ENCODE measurements at places on chromosomes 5 and 9.

DNA sequence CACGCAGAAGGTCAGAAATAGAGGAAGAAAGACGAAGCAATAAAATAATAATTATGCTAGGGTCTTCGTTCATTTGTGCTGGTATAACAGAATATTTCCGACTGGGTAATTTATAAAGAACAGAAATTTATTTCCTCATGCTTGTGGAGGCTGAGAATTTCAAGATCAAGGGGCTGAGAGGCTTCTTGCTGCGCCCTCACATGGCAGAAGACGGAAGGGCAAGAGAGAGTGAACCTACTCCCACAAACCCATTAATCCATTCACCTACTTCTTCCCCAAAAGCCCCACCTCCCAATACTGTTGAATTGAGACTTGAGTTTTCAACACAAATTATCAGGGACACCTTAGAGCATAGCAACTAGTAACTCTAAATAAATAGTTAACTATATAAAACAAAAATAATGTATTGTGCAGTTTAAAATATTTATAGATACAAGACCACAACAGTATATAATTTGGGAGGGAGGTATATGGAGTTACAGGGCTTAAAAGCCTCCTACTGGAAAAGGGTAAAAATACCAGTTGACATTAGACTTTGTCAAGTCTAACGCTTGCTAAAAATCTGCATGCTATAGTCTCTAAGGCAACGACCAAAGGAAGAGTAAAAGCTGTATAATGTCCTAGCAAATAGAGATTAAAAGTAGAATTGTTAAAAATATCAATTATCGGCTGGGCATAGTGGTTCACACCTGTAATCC lies 40.3 kb upstream of the NAA35 start:
- no peak for DNase-seq

DNA sequence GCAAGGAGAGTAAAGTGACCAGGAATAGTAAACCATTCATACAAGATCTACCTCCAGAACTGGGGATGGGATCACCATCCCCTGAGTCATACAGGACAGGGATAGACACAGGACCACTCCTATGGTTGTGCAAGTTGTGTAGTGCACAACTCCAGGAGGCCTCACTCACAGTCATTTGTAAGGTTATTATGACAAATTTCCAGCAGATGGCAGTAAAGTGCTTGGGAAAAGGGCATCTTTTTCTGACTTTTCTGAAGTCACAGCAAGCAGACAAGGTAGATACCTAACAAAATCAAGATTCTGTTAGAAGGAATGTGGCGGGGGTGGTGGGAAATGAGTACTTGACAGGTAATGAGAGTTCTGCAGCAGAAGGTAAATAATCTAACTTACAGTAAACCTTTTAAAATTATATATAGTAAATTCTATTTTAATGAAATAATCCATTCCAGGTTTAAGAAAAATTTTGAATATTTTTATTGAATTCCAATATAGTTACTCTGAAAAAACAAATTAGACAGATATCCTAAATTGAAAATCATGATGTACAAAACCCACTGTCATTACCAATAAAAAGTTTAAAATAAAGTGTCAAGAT lies 16.7 kb upstream of the KIF27 start:
- no peak for DNase-seq

GRCh38 chr5:149006426-149006825 lies 56.4 kb downstream of the SH3TC2 start:
- DNase-seq = no peak

DNA sequence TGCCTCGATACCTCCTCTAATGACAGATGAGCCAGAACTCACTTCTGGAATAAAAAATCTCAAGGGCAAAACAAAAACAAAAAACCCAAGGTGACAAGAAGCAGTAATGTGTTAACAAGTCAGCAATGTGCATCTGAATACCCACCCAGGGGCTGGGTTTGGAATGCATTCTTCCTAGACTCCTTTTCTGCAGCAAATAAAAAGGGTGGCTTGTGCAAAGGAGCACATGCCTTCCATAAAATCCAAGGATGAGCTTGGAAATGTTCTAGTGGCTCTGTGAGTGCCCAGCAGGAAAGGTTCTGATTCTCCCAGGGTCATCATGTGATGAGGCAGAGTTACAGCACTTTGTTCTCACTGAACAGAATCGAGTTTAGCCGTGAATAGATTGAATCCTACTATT lies 599.9 kb downstream of the RAB3C start:
- no peak for DNase-seq

DNA sequence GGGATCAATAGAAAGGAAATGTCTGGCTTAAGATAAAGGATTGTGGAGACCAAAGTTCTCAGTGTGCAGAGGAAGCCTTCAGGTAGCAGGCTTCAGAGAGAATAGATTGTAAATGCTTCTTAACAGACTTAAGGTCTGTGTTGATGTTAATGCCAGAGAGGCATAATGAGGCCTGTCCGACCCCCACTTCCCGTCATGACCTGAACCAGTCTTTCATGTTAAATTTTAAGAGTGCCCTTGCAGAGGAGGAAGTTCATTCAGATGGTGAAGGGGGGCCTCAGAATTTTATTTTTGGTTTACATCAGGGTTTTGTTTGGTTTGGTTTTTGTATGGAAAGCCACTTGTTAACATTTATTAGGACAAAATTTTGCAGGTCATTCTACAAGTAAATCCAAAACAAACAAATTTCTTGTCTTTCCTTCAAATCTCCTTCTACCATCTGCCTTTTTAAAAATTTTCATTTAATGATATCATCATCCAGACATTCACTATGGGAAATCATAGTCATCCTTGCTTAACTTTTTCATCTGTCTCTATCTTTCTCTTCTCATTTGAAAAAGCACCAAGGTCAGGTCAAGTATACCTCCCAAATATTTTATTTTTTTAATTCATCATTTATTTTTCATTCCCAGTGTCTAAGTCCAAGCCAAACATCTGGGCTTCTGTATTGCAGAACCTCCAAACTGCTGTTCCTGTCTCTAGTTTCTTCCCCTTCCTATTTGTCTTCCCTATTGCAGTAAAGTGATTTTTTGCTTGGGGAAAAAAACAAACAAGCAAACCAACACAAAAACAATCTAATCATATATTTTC lies 6.9 kb upstream of the ABCA1 start:
- no peak for DNase-seq

DNA sequence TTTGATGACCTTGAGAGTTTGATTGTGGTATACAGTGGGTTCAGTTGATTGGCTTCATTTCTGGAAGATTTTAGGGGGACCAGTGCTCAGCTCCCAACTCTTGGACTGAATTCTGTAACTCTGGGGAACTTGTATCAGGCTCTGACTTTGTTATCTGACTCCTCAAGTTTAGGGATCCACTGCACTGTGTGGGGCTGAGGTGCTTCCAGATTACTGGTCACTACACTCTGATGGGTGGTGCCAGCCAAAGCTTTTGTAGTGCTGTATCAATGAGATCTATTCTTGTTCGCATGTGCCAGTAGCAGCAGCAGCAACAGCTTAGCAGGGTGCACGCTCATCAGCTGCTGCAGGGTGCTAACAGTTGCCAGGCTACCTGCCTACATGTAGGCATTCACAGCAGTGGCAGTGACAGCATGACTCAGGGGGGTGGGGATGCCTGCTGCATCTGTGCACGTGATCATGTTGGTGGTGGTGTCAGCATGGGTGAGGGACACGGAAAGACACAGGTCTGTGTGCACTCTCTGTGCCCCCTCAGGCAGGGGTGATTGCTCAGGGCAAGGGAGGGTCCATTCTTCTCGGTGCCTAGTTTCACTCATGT lies 438.8 kb upstream of the SEMA6A start:
- no peak for DNase-seq

DNA sequence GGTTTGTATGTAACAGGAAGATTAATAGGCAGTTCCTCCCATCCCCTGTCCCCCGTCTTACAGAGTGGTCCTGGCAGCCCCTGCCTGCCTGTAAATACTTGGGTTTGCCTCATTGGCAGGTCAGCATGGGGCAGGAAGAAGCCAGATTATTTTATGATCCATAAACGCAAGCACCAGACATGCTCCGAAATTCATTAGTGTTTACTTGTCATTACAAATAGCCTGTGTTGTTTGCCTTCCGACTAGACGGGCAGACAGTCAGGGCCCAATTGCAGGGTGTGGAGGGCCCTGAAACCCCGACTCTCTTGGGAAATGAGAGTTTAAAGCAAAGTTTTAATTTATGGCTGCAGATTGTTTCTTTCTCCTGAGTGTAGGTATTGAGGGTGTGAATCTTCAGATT lies 97.2 kb downstream of the RALGPS1 start:
- DNase-seq = no peak

- no peak for DNase-seq
Observed at GRCh38 chr5:170691657-170692056, 91.9 kb upstream of the GABRP start.

- DNase-seq = no peak
Observed at GRCh38 chr5:90557391-90557790, 1.2 kb upstream of the ADGRV1 start.

GRCh38 chr5:150307617-150308426 lies 5.1 kb upstream of the ARSI start:
- DNase-seq = no peak

DNA sequence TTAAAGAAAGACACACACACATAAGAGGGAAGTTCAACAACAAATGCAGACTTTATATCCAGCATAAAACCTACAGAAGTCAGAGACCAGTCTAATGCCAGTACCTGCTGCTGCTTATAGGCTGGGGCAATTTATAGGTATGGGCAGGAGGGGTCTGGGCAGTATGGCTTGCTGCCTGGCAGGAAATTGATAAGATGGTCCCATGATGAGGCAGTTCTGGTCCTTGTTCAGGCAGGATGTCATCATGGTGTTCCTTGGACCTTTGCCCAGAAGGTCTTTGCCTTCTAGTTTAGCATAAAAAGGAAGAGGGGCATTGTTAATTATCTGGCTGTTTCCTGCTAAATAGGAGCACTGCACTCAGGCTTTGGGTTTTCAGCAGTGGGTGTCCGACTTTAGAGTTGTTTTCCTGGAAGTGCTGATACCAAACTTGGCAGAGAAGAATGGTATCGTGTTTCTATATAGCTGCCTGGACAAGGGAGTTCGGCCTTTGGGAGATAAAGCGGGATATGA lies 10.4 kb upstream of the PDCD1LG2 start:
- no peak for DNase-seq

- DNase-seq = no peak
Observed at GRCh38 chr9:105236261-105236660, 8.2 kb upstream of the SLC44A1 start.

- no peak for DNase-seq
Observed at GRCh38 chr9:135794057-135794335, 92.0 kb downstream of the KCNT1 start.

DNA sequence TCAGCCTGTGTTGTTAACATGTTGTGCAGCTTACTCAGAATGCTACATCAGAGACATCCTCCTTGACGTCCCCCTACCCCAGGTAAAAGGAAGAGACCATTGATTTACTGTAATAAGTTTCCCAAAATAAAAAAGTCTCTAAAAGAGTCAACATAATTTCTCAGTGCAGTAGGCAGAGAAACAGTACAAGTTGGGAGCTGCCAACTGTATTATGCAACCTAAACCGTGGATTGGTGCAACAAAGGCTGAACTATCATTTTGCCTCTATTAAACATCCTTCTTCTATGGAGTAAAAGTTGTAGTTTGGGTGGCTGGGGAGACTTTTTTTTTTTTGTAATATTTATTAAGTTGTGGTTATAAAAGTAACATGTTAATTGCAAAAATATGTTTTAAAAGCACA lies 208.0 kb downstream of the NR3C1 start:
- DNase-seq = no peak

Measured in posterior cingulate gyrus (tissue), 11 donors.